Activated effector memory CD4-positive, alpha-beta T cell treated with anti-CD3 and anti-CD28 coated beads, Interleukin-2, amount 50 U/mL, for 16 hours (primary cell): ENCODE measurements at places on chromosomes 1 and 21.

DNA sequence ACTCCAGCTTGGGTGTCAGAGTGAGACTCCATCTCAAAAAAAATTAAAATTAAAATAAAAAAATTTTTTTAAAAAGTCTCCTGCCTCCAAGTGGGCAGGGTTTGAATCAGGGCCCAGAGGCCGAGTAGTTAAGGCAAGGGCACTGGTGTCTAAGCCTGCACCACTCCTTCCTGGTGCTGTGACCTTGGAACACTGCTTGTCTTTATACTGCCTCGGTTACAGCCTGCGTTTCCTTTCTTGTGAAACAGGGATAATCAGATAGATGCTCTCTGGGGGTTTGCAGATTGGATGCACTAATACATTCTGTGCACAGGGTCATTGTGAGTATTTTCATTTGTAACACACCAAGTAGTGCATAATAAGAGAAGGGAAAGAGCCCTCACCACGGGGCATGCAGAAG, 58.4 kb upstream of the EFHD2 start:
- DNase-seq: no peak

DNA sequence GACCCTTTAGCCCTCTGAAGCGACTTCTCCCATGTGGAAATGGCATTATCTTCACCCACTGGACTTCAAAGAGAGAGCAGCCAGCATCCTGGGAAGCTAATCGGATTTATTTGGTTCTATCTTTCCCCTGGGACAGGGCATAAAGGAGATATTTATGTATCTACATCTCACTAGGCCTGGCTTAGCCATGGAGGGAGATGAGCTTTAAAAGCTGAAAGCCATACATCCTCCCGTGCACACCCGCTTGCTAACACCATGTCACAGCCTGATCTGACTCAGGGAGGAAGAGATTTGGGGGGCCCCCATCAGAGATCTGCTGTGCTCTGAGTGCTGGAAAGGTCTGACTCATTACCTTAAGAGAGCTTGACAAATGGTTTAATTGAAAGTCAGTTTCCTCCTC, 155.9 kb downstream of the PLXNA2 start:
- DNase-seq: no peak

DNA sequence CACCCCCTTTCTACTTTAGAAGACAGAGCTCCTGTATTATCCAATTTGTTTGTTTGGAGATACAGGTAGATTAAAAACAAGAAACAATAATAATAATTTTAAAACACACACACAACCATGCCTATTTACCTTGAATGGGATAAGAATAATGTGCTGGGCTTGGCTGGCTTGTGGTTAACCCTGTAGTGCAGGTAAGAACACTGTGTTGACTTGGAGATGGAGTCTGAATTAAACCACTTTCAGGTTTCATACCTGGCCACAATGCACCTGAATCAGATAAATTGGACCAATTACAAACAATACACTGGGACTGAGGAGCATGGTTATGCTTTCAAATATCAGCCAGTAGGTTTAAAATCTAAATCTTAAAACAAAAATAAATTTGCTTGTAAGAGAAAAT, 60.8 kb downstream of the EYA3 start:
- no peak for DNase-seq

GRCh38 chr1:11188858-11189451, at the start of gene ANGPTL7:
Gene ANGPTL7, plus strand, starts transcription at chr1:11189355. Its CDS starts 225 bp downstream, at chr1:11189580.
- DNase-seq: no peak

DNA sequence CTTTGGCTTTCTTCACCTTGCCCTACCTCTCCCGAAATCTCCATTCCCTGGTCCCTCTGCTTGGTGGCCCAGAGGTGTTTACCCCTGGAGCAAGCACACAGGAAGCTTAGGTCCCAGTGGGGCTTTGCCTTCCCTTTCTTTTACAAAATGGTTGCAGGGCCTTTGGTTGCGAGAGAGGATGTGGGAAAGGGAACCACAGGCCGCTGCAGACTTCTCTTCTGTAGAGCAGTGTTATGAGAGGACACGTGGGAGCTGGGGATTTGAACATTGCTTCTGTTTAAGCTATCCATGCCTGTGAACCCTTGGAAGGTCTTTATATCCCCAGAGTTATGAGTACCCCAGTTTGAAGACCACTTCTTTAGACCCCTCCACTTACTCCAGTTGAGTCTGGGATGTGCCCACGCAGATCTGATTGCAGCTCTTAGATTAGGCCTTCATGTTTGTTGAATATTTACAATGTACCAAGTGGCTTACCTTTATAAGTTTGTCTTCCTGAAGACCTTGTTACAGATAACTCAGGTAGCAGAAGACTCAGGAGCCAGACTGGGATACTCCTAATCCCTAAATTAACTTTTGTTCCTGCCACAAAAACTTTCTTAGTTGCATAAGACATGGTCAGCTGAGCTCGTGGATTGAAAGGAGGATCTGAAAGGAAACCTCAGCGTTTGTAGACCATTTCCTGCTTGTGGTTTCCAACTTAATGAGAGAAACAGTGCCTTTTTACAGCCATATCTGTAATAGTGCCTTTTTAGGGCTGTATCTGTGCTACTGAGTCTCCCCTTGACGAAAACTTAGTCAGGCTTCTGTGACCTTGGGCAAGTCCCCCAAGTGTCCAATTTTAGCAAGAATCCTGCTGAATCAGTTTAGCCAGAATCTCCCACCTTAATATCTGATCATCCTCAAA, 21.9 kb upstream of the IVNS1ABP start:
- DNase-seq: no peak

GRCh38 chr1:11355559-11356475, 82.8 kb downstream of the UBIAD1 start:
- DNase-seq: no peak

DNA sequence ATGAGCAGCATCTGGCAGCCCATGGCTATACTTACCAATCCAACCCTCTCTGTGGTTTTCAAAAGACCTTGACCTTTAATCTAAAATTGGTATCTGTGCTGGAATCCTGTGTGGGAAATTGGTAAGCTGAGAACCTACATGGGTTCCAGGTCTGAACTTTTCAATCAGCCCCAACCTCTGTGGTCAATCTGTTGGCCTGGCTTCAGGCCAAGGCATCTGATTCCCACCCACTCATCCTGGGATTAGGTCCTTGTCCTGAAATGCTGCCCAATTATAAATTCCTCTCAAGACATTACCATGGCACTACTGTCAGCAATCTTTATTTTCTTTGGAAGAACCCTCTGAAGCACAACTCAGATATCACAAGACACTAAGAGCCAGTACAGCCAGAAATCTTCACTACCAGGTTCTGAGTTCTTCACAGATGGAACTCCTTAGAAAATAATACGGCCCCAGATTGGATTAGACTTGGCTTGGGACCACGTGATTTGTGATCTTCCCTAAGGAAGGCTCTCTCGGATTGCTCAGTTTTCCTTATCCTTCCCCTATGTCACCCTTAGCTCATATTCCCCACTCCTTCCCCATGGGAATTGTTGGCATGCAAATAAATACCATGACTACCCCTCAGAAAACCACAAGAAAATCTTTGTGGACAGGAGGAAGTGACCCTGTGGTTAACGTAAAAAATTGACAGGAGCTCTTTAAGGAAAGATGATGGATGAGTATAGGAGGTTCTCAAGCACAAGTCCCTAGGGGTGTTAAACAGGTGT, 207.9 kb upstream of the ST6GALNAC5 start:
- DNase-seq: no peak

GRCh38 chr1:29416267-29417146, 180.2 kb downstream of the PTPRU start:
- no peak for DNase-seq

DNA sequence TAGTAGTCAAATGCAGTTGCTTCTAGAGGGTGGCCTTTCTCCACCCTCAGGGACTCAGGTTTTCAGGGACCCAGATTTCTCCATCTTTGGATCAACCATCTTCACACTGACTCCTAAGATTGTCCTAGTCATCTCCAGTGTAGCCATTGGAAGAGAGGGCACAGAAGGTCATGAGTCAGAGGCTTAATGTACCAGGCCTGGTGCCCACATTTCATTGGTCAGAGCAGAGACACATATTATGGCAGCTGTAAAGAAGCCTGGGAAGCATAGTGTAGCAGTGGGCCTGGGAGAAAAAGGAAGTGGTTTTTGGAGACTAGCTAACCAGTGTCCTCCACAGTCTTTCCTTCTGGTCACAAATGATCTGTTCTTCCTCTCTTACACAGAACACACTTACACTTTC, 122.5 kb downstream of the GIPC2 start:
- no peak for DNase-seq

DNA sequence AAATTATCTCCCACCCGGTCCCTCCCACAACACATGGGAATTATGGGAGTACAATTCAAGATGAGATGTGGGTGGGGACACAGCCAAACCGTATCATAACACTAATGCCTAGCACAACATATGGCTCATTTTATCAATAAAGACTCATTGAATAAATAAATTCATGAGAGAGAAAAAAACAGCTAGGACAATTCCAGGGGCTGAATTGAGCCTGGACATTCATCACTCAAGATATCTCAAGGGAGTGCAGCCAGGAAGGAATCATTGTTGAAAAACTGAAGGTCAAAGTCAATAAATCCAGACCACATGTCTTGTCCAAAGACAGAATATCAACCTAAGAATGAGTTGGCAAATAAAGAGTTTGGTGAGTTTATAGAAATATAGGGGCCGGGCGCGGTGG, 644.1 kb downstream of the PLPP3 start:
- DNase-seq: no peak

- no peak for DNase-seq
Observed at GRCh38 chr21:35976481-35976880, 83.8 kb downstream of the SETD4 start.

DNA sequence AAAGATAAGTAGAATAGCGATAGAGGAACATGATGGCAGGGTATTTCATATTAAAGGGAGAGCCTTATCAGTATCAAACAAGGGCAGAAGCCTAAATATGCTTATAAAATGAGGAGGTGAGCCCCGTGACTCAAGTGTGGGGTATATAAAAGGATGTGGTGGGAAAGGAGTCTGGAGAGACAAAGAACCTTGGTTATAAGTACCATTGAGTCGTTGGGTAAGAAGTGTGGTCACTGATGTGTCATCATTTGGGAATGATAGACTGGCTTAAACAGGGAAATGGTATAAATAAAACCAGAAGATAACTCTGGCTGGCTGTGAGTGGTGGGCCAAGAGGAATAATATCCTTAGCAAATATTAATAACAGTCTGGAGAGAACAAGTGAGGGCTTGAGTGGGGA, 10.9 kb upstream of the CD5L start:
- no peak for DNase-seq

GRCh38 chr1:17265162-17265561, 16.3 kb downstream of the PADI3 start:
- DNase-seq: no peak

DNA sequence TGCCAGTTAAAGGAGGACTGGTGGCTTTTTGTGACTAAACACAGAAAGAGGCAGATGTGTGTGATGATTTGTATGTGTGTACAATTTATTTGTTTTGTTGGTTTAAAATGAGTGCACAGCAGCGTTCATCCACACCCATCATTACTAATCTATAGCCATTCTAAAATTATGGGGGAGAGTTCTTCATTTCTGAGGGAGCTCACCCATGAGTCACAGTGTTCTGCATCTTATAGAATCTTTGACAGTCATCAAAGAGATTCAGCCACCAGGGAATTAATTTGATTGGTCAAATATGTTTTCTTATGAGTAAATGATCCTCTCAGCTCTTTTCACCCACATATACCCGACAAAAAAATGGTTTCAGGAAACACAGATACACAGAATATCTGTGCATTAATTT, 147.9 kb downstream of the GREM2 start:
- no peak for DNase-seq

DNA sequence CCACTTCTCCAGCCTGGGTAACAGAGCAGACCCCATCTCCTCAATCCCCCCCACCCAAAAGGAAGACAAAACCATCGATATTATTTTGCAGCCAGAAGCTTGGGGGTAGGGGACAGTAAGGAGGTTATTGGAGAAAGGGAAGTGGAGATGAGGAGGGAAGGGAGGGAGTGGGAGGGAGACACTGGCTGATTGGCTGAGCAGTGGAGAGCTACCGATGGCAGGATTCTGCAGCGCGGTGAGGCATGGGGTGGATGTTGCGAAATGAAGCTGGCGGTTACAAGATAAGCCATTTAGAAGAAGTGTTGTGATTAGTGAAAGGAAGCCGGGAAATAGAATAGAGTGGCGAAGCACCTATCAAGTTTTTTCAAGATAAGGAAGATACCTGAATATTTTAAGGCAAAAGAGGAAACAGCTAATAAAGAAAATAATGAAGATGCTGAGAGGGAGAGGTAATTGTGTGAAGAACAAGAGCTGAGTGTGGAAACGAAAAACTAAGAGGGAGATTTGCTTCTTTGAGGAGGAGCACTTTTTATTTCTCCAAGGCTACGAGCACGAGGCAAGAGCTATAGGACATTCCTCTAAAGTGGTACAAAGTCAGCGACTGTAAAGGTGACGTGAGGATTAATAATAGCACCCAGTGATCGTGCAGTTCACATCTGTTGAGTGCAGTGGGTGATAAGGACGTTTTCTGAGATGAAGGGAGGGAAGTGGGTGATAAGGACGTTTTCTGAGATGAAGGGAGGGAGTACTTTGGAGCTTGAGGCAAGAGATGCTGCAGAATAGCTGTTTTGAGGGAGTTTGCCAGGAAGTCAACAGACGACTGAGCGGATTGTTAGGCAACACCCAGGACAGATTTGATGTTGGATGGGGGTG, 103.2 kb upstream of the KIF26B start:
- DNase-seq: no peak

- no peak for DNase-seq
Observed at GRCh38 chr1:65958561-65959350, 166.1 kb downstream of the PDE4B start.

DNA sequence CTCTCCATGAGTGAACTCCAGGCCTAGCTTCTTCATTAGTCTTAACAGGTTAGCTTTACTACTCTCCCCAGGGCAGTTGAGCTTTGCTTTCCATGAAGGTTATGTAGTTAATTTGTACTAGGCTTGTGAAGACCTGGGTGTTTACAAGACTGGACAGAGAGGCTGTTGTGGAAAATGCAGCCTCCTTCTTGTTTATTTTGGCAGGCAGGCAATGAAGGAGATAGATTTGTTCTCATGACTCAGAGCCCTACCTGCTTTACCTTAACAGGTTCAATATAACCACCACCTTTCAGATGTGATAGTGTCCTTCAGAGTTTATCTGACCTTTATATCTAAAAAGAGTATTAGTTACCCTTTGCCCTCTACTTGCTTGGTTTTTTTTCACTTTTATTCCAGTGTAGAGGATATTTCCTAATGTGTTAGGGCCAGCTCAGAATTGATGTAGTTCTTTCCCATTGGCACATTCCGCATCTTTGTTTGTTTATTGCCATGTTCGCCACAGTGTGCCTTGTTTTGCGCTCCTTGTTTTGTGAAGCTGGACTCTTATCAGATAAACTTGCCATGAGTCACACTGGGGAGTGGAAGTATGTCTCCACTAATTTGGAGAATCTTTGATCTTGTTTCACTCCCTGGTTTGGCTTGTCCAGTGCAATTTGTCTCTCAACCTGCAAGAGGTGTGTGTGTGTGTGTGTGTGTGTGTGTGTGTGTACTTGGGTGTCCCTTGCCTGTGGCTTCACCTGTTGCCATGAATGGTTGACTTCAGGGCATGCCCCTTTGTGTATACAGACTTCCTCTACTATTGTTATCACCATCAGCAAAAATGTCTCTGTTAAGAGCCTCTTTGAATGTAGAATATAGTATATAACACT, 87.4 kb upstream of the MACF1 start:
- no peak for DNase-seq

GRCh38 chr1:147585640-147586383, 44.5 kb downstream of the BCL9 start:
- no peak for DNase-seq

GRCh38 chr1:156460525-156460924, 40.0 kb downstream of the MEF2D start:
- DNase-seq: no peak

- DNase-seq: no peak
Observed at GRCh38 chr1:226648421-226648820, 90.7 kb downstream of the ITPKB start.
